ENCODE measurements at places on chromosomes 1 and 21.

- no peak for DNase-seq
Observed at GRCh38 chr1:209368864-209369598, 214.5 kb upstream of the CAMK1G start.

DNA sequence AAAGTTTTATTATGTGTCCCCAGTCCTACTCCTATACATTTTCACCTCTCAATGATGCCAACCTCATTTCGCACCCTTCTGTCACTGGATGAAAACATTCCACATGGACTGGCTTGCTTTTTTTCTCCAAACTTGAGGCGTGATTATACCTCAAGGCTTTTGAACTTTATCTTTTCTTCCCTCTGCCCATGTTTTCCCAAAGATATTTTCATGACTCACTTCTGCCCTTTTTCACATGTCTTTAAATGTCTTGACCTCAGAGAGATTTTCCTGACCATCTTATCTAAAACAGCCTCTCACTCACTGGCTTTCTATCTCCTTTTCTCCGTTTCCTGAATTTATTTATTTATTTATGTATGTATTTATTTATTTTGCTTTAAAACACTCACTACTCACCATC, 659.0 kb downstream of the PTPRC start:
- no peak for DNase-seq

DNA sequence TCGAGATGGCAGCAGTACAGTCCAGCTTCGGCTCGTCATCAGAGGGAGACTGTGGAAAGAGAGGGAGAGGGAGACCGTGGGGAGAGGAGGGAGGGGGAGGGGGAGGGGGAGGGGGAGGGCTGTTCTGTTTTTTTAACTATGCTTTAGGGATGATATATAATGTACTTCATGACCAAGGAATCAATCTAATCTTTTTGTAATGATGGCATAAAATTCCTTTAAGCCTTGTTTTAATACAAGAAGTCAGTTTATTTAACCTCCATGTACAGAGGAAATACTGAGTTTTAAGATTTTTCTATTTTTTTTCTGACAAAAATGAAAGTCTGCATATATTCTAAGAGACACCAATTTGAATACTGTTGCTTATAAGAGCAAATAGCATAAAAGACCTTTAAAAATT, 41.9 kb downstream of the PTBP2 start:
- DNase-seq: no peak

GRCh38 chr1:242197907-242198820, 199.3 kb upstream of the MAP1LC3C start:
- DNase-seq: no peak

GRCh38 chr1:214698559-214698958, 95.6 kb downstream of the CENPF start:
- no peak for DNase-seq

DNA sequence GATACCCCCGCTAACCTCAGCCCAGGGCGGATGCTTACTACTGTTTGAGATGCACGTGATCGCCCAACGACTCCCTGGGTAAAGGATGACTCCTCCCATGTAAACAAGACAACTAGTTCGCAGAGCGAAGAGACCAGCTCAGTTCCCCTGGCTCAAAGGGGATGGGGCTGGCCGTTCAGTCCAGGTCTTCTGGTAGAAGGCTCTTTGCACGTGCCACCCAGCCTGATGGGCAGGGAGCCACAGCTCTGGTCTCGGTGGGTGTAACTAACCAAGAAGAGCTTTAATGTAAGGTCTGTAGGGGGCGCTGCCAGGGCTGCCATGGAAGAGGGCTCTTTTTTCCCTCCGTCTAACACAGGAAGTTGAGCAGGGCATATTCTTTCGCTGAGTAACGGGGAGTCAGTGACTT, 49.4 kb upstream of the PARP1 start:
- peak; percentile 40 for DNase-seq

DNA sequence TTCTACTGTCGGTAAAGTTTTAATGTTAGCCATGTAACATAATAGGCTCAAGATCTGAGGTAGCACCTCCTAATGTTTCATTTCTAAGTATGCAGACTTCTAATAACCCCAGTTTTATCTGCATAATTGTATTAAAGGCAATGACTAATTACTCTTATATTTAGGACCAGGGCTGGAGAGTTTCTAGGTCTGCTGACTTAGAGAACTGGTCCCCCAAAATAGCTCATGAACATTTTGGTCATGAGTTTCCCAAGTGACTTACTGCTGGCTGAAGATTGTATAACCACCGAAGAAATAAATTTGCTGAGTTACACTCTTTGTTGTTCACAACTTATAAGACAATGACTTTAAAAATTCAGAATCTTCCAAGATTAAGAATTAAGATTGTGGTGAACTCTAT, 197.8 kb upstream of the TNR start:
- DNase-seq: no peak

GRCh38 chr21:34795175-34795547, 126.4 kb downstream of the CLIC6 start:
- no peak for DNase-seq

DNA sequence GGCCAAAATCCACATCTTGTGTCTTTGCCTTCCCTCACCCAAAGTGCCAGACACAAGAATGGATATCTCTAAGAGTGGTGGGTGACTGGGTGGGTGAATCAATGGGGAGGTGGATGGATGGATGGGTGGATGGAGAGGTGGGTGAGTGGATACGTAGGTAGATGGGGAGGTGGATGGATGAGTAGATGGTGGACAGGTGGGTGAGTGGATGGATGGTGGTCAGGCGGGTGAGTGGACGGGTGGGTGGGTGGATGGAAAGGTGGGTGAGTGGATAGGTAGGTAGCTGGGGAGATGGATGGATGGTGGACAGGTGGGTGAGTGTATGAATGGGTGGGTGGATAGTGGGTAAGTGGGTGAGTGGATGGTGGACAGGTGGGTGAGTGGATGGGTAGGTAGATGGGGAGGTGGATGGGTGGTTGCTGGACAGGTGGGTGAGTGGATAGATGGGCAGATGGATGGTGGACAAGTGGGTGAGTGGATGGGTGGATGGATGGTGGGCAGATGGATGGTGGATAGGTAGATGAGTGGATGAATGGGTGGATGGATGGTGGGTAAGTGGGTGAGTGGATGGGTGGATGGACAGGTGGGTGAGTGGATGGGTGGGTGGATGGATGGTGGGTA, 34.2 kb downstream of the SLC19A1 start:
- DNase-seq: no peak

DNA sequence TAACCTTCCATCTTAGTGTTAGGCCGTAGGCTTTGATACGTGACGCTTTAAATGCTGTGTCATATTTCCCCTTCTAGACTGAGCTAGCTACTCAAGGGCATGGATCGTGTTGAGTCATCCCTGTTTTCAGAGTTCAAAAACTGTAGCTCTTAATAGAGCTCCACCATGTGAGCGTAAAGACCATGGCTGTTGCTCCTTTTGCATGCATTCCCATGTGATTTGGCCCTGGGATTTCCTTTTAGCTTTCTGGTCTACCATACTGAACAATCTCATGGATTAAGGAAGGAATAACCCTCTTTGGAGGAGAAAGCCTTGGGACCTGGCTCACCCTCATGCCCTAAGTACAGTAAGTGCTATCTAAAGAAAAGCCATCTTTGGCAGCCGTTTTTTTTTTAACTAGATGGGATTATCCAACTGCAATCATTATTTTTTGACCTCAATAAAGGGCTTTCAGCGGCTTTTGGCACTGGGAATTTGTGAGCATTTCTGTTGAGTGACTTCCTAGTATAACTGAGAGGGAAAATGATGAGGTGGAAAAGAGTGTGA, 76.6 kb downstream of the PLPP3 start:
- no peak for DNase-seq

DNA sequence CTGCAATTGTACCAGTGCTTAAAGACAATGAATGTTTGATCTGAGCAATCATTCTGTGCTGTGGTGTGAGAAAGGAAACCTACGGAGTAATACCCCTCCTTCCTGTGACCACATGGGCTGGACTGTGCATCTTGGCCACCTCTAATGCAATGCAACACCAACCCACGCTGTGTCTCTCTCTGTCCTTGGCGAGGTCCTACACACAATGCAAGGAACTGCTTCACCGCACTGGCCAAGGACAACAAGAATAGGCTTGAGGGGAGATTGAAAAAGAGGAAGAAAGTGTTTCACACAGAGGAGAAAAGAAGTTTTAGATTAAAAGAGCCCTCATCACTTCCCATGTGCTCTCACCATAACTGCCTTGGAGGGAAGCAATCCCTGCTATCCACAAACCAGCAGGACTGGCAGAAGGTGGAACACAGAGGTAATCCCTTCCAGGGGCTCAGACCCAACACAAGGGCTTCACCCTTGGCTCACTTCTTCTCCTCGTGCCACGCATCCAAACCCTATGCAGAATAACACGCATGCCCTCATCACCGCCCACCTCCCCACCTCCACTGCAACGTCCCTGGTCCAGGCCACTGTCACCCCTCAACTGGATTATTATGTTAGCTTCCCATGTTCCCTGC, 112.5 kb upstream of the ERG start:
- DNase-seq: no peak

- DNase-seq: no peak
Observed at GRCh38 chr1:9253453-9254105, 19.0 kb downstream of the H6PD start.

DNA sequence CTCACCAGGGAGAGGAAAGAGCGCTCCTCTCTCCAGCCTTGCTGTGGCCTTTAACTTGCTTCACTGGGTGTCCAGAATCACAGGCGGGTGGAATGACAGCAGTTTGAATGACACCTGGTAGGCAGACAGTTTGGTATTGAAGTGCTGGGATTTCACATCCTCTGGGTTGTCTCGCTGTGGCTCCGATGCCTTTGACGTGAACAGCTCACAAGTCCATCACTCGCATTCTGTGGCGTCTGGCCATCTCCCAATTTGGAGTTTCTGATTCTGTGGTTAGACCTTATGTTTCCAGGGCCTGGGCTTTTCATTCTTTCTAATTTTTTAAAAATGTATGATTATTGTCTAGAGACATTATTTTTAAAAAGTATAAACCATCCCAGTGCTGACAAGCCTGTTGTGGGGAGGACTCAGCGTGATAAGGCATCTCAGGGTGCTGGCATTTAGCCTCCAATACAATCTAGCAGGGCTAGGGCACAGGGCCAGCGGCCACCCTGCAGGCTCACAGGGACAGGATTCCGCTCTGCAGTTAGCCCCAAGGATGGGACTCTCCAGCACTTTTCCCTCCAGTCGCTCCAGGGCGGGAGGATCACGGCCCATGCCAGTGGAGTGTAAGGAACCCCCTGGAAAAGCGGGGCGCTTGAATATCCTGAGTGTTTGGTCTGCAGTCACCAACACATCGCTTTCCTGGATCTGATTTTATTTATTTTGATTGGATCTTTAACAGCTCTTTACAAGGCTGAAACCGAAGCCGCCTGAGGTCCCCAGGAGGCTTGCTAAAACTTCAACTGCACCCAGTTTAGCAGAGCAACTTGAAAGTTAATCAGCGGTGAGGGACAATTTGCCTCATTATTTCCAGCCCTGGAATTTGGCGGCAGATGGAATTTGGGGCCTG, 178.3 kb downstream of the TRABD2B start:
- DNase-seq: no peak

DNA sequence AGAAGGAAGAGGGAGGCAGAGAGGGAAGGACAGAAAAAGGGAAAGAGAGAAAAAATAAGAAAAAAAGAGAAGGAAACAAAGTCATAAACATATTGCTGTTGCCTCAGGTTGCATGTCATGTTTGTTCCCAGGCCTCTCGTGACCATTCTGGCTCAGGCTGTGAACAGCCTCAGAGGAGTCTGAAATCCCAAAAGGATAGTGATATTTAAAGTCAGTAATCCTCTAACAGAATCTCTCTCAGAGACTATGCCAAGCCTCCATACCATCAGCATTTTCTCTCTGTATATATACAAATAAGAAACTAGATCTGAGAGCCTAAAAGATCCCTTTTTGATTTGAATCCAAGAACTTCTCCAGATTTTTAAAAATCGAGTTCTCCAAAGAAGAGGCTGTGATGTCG, 35.2 kb downstream of the GORAB start:
- no peak for DNase-seq

- no peak for DNase-seq
Observed at GRCh38 chr1:237863234-237863633, 27.5 kb downstream of the ZP4 start.

DNA sequence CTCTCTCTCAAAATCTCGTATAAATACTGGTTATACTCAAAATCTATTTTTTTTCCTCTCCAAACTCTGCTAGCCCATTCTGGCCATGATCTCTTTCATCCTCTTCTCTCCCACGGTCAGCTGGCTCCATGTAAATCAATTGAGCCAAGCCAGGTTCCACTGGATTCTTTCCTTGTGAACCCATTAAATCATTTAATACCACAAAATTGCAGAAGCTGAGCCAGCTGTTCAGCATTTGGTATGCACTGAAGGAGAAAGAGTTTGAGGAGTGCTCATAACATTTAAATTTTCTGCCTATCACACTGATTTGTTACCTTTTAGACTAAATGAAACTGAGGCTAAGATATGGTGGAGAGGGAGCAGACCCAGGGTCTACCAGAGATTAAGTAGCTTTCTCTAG, 29.1 kb upstream of the TADA1 start:
- DNase-seq: no peak

DNA sequence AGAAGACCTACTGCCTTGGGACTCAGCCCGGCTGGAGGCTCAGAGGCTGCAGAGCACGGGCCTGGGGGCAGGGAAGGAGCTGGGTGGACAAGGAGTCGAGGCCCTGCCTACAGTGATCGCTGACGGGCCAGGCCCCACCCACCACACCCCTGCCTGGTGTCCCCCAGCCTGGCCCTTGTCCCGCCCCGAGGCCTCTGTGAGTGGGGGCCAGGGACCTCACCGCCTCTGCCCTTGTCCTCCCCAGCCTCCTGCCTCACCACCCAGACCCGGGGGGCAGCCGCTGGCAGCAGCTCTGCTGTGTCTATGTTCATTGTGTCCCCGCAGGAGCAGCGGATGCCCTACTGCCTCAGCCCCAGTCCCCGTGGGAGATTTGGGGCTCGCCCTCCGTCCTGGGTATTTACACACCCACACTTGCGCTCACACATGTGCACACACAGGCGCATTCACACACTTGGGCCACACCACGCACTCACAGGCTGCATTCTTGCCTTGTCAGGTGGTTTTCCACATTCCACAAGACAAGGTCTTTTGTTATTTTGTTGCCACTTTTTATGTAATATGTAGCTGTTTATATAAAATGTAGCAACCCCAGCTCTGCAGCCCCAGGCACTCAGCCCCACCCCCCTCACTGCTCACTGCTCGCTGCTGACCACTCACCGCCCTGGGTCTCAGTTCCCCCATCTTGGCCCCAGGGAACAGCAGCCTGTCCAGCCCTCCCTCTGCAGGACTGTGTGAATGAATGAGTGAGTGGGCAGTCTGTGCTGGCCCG, 7.3 kb downstream of the PFKL start:
- DNase-seq: no peak

DNA sequence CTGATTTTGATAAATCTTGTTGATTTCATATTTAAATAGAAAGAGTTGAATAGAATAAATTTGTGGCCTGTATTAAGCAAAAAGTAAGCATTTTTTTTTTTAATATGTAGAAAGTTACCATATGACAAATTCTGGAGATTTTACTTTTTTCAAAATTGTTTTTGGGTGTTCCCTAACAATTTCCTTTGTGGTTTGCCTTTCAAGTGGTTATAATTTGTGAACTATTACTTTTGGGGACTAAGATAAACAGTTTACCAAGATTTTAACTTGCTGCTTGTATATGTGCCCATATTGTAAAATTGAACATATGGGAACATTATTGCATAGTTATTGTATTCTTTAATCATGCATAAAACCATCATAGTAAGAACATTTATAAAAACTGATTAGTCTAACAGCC, 34.6 kb downstream of the SLC30A7 start:
- no peak for DNase-seq
